NCI-H1694 (cell line): ENCODE measurements at places on chromosomes 12 and 14.

- no peak for DNase-seq
Measured at GRCh38 chr12:51954561-51955361, 3.3 kb downstream of the ACVR1B start.

- DNase-seq: no peak
Measured at GRCh38 chr14:38578278-38578681, 322.4 kb upstream of the CLEC14A start.

GRCh38 chr12:104187446-104188155 is 28.0 kb upstream of the TXNRD1 start:
- no peak for DNase-seq

DNA sequence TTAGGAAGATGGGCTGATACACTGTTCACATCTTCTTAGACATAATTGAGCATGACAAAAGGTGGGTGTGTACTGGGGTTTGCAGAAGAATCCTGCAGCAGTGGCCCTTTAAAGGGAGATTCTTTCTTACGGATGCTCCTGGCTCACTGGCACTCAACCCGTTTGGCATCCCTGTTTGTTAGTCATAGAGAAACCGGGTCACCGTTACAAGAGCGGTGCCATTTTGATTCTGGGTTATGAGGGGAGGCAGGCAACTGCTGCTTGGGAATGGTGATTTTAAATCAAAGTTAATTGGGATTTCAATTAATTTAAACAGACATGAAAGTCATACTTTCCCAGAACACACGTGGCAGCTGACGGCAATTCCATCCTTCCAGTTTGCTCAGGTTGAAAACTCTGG is 245.8 kb downstream of the AACS start:
- DNase-seq: no peak

- DNase-seq: no peak
Measured at GRCh38 chr12:28446031-28446430, 255.8 kb downstream of the CCDC91 start.

- no peak for DNase-seq
Measured at GRCh38 chr14:87888136-87888999, 104.6 kb downstream of the GALC start.

DNA sequence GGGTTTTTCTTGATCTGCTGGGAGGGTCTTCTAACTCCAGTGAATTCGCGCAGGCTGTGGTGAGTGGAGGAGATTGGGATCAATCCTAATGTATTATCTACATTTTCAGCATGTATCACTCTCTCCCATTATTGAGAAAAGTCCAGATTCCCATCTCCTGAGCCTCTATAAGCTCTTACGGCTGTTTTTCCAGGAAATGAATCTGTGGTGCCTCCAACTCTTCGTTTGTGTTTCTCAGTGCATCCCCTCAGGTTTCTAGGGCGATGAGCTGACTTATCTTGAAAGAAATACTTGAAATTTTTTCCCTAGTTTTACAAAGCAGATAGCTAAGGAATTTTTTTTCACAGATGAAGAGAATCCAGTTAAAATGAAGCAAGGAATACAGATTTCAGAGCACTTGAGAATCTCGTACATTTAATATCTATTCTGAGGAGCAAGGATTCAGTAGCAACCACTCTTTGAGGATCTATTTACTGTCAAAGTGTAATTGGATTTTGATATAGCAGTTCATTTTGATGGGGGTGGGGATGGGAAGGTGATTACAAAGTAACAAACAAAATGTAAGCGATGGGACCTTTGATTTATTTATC is 138.7 kb downstream of the BRMS1L start:
- no peak for DNase-seq

DNA sequence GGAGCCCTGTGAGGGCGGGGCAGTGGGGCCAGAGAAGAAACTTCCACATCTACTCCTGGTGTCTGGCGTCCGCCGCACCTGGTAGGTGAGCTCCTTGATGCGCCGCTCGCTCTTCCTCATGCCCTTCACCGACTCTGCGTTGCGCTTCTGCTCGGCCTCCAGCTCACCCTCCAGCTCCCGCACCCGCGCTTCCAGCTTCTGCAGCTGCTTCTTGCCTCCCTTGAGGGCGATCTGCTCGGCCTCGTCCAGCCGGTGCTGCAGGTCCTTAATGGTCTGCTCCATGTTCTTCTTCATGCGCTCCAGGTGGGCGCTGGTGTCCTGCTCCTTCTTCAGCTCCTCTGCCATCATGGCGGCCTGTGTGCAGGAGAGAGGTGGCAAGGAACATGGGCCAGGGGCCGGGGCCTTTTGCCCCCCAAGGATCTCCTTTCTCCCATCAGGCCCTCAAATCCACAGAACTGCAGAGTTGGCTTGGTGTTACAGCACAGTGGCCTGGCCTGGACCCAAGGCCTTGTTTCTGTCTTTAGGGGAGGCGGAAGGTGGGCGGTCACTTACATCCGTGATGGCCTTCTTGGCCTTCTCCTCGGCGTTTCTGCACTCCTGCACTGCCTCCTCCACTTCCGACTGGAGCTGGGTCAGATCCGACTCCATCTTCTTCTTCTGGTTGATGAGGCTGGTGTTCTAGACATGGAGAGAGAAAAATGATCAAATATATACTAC is 7.7 kb downstream of the CMTM5 start:
- DNase-seq: no peak

- DNase-seq: no peak
Measured at GRCh38 chr14:42671636-42672035, 1065.0 kb downstream of the LRFN5 start.

DNA sequence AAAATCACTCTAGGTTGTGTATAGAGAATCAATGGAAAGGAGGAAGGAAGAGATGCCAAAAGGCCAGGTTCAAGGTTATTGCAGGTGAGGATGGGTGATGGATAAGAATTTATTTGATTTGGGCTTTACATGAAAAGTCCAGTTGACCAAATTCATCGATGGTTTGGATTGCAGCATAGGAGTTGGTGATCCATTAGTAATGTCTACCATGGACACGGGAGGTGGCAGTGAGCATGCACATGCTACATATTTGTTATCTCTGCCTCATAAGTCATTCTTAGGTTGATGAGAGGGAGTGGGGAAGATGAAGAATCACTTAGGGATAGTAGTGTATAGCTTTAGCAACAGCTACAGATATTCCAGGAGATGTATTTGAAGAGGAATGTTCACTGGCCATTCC is 211.4 kb downstream of the PHETA1 start:
- no peak for DNase-seq

DNA sequence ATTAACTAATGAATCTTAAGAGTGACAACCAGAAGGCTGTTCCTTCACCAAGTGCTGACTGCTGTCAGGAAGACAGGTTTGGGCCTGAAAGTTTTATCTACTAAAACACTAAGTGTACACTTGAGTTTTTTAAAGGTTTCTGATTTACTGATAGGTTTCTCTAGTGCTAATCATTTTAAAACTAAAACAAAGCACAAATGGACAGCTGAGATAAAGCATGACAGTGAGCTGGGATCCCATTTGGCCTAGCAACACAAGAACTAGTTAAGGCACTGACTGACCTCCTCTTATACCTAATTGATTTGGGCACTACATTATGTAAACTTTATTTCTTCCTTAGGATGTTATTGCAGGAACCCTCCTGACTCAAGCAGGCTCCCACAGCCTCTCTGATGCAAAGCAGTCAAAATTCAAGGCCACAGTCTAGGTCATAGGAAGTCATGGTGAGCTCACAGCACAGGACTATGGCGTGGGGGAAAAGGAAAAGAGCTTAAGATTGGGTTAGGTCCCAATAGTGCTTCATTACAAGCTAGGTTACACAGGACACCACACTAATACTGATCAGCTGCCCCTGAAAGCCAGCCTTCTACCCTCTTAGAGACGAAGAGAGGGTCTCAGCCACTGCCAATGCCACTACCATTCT is 3.5 kb downstream of the STXBP6 start:
- DNase-seq: no peak

DNA sequence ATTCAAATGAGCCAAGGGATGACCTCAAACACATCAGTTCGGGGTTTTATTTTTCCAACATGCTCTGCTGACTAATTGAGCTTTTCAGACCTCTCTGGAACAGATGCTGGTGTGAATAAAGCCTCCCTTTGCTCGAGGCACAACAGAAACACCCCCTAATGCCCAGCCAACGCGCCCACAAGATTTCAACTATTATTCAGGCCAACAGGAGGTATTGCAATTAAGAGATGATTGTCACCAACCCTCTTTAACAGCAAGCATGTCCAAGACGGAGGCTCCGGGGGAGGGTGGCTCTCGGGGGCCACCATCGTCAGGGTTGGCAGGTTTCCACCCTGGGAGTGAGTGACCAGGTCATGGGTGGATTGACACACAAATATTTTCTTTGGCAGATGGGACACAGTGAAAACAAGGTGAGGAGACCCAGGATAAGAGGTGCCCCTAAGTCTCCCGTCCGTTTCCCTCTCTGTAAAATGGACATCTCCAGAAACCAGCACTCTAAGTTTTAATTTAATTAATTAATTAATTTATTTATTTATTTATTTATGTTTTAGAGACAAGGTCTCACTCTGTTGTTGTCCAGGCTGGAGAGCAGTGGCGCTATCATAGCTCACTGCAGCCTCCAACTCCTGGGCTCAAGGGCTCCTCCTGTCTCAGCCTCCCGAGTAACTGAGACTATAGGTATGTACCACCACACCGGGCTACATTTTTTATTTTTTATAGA is 56.1 kb downstream of the MAP1LC3B2 start:
- DNase-seq: no peak

DNA sequence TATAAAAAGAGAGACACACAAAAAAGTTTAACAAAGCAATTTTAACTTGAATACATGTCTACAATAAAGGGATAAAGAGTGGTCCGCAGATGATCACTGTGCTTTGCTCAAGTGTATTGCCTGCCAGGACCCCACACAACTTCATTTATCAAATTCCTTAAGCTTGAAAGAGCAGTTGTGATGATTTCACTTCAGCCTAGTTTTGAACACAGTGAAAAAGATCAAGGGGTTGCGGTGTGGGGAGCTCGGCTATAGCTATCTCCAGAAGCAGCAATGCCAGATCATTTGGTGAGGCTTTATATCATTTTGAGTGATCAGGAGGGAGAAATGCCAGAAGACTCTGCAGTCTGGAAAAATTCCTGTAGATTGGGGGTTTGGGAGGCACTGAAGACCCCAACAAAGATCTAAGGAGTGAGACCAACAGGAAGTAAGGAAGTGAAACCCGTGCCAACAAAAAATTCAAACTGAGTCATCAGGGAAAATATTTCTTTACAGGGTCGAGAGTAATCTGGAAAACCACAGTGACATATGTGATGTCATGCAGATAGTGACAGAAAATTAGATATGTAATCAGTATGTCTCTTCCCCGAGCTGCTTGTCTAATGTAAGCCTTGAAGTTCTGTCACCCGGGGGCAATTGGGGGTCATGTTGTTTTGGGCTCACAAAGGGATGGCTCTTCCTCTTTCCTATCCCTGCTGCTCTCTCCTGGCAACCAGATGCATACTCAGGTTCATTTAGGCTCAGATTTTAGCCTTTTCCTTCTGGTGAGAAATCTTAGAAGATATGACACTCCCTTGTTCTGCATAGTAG is 221.8 kb downstream of the MSRB3 start:
- DNase-seq: no peak

DNA sequence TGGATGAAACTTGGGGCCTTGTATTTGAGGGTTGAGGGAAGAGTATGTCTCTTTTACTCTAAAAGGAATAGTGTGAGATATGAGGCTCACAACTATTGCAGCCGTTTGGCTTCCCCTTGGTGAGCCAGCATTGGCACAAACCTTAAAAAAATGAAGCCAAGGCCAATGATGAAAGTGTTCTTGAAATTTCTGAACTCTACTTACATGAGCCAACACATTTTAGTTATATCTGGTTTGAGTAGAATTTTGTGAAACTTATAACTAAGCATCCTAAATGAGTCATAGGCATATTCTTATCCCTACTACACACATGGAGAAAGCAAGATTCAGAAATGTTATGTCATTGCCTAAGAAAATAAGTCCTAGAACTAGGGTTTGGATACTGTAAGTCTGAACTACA is 55.3 kb upstream of the ACSS3 start:
- no peak for DNase-seq

DNA sequence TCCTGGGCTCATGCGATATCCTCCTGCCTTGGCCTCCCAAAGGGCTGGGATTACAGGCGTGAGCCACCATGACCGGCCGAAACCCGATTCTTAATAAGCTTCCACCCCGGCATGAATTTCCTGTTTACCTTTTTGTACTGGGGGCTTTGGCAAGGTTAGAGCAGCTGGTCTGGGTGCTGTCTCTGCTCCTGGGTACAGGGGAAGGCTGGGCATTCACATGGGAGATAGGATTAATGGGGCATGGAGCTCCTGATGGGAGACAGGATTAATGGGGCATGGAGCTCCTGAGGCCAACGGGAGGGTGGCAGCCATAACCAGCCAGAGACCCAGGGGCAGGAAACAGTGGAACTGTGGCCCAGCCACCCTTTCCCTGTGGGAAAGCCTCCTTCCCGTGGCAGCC is 69.5 kb upstream of the DICER1 start:
- no peak for DNase-seq

- DNase-seq: no peak
Measured at GRCh38 chr14:75881994-75882393, 99.8 kb downstream of the TGFB3 start.

GRCh38 chr14:22666203-22666893 is 22.2 kb upstream of the OR6J1 start:
- DNase-seq: no peak

GRCh38 chr14:90405755-90406154 is 8.9 kb downstream of the CALM1 start:
- no peak for DNase-seq

- DNase-seq: no peak
Measured at GRCh38 chr12:26195250-26195640, at the start of gene SSPN. Gene SSPN (plus strand): TSS chr12:26195573. CDS start chr12:26195673, 100 bp downstream.

DNA sequence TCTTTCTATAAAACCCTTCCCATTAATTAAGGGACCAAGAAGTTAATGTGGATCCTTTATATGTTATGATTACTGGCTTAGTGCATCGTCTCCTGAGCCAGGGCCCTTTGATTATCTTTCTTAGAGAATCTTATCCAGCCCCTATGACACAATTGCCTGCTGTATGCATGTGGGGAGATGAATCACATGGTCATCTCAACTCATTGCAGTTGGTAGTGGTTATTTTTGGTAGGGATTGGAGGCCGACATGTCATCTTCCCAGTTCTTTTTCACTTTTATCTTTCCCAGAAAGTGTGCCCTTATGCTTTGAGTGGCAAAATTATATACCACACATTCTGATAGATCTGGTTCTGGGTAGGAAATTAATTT is 26.0 kb downstream of the ZNF664 start:
- no peak for DNase-seq

GRCh38 chr12:113506867-113507266 is 35.2 kb upstream of the LHX5 start:
- DNase-seq: no peak

GRCh38 chr14:79057333-79057732 is 887.2 kb downstream of the NRXN3 start:
- DNase-seq: no peak
